ENCODE measurements at places on chromosomes 5 and 9.

GRCh38 chr5:163089230-163089629 lies 348.2 kb upstream of the CCNG1 start:
- no peak for DNase-seq

DNA sequence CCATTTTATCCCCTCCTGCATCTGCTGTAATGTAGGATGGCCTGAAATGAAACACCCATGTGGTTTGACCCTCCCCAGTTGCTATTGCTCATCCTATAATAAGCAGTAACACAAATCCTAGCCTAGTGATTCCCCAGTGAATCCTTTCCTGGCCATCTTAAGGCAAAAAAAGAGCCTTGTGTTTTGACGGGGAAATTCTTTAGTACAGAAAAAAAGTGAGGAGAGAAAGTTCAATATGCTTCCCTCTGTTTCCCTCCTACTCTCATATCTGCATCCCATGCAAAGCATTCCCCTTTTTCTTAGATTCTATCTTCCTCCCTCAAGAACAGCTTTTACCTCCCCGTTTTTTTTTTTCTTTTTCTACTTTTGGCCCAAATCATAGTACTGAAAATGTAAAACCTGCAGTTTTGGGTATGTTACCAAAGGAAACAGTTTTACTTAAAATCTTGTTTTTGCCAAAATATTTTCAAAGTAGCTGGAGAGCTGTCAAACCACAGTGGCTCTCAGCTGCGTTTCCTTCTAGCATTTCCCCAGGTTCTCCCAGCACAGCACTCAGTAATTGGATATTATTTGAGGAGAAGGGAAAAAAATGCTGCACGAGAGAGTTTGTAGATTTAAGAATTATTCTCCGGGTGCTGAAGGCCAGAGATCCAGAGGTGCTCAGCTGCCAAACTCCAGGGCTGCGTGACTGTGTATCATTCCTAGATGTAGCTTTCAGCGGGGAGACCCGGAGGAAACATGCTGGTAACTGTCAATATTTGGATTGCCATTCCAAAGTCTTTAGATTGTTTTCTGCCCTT lies 321.4 kb downstream of the NPR3 start:
- DNase-seq = no peak

GRCh38 chr5:135102716-135103574 lies 68.9 kb upstream of the PITX1 start:
- no peak for DNase-seq

DNA sequence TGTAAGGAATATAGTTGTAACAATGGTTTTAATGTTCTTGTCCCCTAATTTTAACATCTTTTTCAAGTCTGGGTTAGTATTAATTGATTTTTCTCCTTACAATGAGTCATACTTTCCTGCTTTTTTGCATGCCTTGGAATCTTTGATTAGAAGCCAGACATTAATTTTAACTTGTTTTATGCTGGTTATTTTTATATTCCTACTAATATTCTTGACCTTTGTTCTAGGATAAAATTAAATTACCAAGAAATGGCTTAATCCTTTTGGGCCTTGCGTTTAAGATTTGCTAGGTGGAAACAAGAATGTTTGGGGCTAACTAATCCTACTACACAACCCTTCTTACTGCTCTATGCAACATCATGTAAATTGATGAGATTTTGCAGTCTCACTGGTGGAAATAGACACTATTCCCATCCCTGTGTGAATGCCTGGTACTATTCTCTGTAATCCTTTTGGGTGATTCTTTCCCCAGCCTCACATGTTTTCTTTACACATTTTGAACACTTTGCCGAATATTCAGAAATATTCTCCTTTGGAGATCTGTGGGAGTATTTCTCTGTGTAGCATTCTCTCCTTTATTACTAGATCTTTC lies 47.2 kb downstream of the ZCCHC7 start:
- no peak for DNase-seq

GRCh38 chr5:144684899-144685298 lies 514.2 kb downstream of the KCTD16 start:
- no peak for DNase-seq

DNA sequence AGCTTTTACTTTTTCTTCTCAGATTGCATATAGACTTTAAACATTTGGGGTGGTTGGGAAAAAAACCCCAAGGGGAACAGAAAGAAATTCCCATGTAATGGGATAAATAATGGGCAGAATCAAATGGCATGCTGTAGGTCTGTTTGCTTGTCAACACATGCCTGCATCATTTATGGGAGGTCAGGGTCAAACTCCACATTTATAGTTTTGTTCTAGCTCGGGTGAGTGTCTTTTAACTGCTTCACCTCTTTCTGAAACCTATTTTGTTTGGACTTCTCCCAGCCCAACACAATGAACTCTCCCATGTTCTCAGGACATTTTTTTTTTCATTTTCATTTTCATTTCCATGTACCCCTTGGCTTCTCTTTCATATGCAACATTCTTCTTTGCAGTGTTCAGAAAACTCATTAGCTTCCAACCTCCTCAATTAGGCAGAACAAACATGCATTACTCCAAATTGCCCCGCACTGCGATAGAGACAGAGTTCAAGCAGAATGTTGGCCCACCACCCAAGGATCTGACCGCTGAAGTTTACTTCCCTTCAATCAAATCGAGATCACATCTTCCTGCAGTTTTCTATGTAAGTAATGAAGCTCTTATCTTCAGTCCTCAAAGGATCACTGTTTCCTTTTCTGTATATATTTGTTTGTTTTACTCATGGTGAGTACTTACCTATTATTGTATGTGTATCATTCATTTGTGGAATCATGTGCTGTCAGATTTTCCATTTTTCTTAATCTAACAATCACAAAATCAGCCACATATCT lies 354.6 kb downstream of the ZSWIM6 start:
- DNase-seq = no peak

DNA sequence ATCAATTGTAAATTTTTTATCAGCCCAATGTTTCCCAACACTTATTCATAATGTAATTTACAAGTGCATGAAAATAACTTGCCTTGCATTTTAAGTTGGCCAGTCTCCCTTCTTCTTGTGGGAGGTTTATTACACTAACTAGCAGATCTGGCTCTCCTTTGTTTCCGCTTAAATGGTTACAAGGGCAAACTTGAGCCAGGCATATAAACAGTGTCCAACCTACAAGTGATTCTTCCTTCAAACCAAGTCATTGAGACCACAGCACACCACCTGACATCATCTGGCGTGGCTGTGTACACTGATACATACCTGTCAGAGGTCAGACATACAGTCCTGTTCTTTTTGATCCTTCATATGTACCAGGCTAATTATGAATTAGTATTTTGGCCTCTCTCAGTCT lies 80.1 kb downstream of the ALDH1A1 start:
- no peak for DNase-seq

- no peak for DNase-seq
Observed at GRCh38 chr9:126965541-126966428, 51.2 kb downstream of the RALGPS1 start.

DNA sequence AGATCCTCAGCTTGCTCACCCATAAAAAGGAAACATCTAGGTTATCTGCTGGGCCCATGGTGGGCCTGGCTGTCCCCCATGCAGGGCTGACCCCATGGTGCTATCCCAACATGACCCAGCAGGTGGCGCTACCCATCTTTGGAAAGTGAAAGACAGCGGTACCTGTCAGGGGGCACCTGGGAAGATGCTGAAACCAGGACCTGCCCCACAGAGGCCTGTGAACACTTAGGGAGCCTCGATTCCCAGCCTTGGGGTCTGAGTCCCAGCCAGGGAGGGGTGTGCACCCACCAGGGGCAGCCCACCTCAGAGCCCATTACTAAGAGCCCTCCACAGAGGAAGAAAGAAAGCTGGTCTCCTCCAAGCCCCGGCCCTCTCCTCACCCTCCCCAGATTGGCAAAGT lies 46.6 kb upstream of the IPPK start:
- DNase-seq = no peak

GRCh38 chr9:78291240-78291925 lies 5.5 kb upstream of the PSAT1 start:
- no peak for DNase-seq

DNA sequence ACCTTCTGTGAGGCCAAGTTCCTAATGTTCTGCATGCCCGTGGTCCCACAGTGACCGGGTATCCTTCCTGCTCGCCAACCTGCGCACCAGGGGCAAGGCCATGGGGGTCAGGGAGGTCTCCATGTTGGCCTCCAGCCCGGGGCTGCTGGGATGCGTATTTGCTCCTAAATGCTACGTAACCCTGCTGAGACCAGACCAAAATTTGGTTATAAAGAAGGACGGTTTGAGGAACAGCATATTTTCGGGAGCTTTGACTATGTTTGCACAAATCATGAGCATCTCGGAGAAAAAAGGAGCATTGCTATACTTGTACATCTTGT lies 35.7 kb upstream of the CLK4 start:
- DNase-seq = no peak

Measured in GOT3 (cell line).